ENCODE measurements at places on chromosomes 5 and 9. TPM values are rescaled to one million over a fixed set of nuclear protein-coding genes. Genes with fewer than 3 reads are reported as not detected.

TAF11L12 gene
- total RNA-seq, result not detected

DHFR gene
- total RNA-seq, result 8.9 TPM

PRSS3 gene
- not detected for total RNA-seq

CWC27 gene
- total RNA-seq, result 20.4 TPM

RASGEF1C gene
- total RNA-seq, result not detected

HTR1A gene
- total RNA-seq, result not detected

Measured in mesenteric fat pad (tissue), 1 donor.